Spleen (tissue), 13 donors: ENCODE measurements at places on chromosomes 4 and X. TPM values are rescaled to one million over a fixed set of nuclear protein-coding genes. Genes with fewer than 3 reads are reported as not detected.
A peak's percentile ranks its signal among the peaks of the same experiment; 100 is the strongest.

GRCh38 chr4:99891351-99891750 is 2.9 kb downstream of the LAMTOR3 start:
- DNase-seq = no peak

DNA sequence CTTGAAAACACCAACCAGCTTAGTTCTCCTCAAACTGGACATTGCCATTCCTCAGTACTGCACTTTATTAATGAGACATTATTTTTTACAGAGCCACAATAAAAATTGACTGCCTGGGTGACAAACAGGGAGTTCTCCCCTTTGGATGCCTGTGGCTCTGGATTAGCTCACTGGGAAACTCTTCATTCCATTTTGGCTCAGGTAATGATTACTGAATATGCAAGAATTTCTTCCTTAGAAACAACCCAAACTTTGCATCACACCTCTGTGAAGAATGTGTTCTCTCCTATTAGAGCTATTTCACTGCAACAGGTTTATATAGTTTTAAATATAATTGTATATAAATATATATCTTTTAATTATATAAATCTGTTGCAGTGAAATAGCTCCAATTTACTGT is 2065.8 kb downstream of the ARAP2 start:
- DNase-seq = no peak

DNA sequence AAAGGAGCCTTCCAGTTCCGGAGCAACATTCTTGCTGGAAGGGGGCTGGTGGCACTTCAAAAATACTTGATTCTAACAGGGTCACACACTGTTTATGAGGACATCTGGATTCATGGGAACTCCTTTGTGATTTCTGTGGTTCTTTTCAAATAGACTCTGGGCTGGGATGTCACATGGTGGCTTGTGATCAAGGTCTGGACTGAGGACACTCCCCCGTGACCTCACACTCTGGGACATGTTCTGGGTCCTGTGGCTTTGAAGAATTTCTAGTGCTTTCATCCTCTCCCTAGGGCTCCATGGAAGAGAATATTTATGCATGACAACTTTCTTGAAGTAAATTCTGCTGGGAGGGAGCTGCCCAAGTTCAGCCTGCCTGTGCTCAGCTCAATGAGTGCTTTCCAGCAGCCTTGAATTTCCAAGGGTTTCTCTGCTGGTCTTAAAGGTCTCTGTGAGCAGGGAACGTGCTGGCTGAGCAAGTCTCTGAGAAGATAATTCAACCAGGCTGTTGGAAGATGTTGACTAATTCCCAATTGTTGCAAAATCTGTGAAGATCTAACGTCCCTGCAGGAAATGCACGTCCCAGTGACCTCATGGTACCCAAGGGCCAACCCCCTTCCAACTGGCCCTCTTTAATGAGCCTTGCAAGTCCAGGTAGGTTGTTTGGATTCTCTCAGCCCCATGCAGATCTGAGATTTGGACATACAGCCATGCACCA is 36.3 kb downstream of the GPR143 start:
- DNase-seq = no peak

DNA sequence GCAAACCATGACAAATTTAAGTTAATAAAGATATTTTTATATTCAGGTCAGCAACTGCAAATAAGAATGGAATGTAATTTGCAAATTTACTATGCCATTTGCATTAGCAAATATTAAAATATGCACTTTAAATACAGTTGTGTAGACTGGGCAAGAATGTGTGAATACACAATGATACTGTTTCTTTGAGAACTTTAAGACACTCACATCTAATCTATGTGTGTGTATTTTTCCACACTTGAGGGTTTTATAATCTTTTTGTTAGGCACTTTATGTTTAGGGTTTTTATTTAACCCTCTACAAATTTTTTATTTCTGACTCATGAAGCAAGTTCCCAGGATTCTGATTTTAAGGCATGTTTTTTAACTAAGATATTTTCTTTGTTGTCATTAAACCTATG is 23.9 kb upstream of the NDNF start:
- no peak for DNase-seq

- DNase-seq = no peak
Observed at GRCh38 chr4:159023741-159024140, 79.1 kb upstream of the RAPGEF2 start.

DNA sequence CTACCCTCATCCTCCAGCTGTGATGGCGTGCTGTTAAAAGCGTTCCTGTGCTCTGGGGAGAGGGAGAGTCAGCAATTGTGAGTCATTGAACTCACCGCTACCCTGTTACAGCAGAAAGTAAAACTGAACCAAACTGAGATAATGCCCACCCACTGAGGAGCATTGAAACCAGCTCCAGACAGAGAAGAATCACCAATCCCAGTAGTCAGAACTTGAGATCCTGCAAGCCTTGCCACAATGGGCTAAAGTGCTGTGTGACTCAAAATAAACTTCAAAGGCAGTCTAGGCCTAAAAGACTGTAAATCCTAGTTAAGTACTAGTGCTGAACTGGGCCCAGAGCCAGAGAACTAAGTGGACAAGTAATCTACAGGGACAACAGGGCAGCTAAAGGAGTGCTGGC is 1394.2 kb upstream of the DIAPH2 start:
- DNase-seq = no peak

- no peak for DNase-seq
Observed at GRCh38 chr4:38802561-38803355, 1.8 kb downstream of the TLR1 start.

- no peak for DNase-seq
Observed at GRCh38 chr4:234178-234577, 71.1 kb downstream of the ZNF732 start.

DNA sequence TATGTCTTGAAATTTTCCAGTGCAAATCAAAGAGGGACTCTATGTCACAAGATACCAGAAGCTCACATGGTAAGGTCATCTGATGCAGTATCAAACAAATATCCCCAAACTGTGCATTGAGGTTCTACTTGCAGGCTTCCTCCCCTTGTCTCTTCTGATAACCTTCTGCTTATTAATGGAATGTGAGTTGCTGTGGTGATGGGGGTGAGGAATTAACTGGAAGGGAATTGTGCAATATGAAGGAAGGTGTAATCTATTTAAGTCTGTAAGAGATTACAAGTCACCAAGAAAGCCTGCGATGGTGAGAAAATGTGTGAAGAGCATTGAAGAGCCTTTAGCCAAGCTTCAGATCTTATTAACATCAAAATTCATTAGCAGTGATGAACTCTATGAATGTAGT is 15.4 kb upstream of the MAGED1 start:
- DNase-seq = no peak

DNA sequence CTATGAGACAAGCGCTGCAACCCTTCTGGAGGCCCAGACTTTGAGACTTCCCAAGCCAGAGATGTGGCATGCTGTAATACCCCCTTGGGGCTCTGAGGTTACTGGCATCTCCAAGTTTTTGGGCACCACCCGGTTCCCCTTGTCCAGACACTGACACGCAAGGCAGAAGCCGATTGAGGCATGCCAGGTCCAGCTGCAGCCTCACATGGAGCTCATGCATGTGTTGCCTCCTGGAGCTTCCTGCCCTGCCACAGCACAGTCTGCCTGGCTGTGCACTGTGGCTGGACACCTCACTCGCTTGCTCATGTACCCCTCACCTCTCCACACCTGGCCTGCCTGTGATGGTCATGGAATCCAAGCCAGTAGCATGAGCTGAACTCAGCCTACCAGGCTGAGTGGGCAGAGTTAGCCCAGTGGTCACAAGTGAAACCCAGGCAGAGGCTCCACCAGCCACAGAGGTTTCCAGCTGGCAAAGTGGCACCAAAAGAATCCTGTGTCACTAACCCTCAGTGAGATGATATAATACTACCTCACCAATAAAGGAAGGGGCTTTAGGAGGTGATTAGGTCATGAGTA is 789.2 kb upstream of the INTU start:
- DNase-seq = no peak

DNA sequence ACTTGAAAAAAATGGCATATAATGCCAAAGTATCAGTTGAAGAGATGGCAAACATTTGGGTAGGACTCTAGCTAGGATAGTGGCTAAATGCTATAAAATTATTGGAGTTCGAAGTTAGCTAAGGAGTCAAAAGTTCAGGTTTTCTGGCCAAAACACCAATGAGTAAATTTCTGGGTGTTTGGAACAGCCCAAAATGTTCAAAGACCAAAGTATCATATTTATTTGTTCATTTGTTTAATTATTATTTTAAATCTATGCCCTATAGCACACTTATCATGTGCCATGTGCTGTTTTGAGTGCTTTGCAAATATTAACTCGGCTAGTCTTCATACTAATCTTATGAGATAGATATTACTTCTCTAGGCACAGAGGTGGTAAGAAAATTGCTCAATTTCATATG is 285.5 kb downstream of the TEX13C start:
- DNase-seq = no peak

GRCh38 chr4:165131247-165131832 is 18.7 kb upstream of the TMEM192 start:
- no peak for DNase-seq

- DNase-seq = no peak
Observed at GRCh38 chrX:40035726-40036125, 62.0 kb downstream of the BCOR start.

- no peak for DNase-seq
Observed at GRCh38 chr4:48680848-48681568, 99.1 kb downstream of the FRYL start.

DNA sequence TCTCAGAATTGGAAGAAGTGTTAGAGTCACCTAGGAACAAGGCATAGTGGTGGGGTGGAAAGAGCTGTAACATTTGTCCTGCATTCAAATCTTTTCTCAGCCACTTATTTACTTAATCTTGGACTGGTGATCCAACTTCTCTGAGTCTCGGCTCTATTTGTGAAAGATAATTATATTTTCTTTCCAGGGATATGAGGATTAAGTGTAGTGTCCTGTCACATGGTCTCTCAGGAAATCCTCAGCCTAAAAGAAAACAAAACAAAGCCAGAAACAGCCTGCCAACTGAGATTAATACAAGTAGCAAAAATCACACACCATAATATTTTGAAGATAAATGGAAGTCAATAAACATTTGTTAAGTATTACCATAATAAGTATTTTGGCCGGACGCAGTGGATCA is 33.3 kb upstream of the ETNPPL start:
- no peak for DNase-seq

DNA sequence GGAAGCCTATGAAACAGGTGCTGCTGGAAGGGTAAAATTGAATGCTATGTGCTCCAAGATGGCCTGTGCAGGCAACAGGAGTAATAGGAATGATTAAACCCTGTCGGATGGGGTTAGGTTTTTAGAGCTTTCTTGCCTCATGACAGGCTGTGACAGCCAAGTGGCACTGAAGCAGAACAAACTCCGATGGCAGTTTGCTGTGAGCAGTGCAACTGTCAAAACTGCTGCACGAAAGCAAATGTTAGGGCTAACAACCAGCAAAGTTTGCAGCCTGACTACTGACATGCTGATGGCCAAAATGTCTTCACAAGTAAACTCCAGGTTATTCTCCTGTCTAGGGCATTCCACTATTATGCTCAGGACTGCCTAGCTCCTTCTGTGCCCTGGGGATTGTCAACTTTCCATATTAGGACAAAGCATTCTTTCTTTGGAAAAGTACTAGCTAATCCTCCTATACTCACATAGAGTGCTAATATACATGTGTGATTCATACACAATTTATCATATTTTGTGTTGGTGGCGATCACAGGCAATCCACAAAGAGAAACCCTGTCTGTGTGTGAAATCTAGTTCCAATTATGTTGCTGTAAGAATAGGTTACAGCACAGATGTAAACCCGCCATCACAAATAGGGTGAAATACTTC is 486.6 kb upstream of the TENM3 start:
- DNase-seq = no peak

- no peak for DNase-seq
Observed at GRCh38 chr4:126956184-126956897, 676.4 kb upstream of the INTU start.

- no peak for DNase-seq
Observed at GRCh38 chrX:38375891-38376290, 23.5 kb downstream of the OTC start.

DNA sequence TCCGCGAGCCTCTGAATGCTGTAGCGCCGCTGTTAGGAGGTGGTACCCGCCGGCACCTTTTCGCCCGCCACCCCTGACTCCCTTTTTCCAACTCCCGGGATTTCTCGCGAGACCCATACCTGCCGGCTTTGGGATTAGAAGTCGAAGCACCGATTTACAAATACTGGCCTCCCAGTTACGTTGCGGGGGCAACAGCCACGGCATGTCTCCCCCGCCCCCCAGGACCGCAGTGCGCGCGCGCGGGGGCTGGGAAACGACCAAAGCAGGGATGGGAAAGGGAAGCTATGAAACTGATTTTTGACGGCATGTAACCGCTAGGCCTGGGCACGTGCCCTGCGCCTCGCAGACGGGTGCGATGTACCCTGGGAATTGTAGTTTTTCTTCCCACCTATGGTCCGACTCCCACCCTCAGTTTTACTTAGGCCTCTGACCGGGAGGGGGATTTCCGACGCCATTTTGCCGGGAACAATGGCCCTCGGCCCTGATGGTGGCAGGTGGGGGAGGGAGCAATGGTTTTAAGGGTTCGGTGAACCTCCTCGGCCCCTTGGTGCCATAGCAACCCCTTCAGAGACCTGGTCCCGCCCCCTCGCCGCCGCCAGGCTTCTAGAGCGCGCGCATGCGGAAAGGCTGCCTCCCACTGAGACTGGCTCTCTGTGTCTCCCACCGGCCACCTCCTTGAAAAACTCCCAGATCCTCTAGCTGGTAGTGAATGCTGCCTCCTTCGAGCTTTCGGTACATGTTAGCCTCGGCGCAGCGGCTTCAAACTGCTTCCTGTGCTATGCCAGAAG is 772 bp upstream of the WNK3 start:
- DNase-seq = peak; percentile 73

DNA sequence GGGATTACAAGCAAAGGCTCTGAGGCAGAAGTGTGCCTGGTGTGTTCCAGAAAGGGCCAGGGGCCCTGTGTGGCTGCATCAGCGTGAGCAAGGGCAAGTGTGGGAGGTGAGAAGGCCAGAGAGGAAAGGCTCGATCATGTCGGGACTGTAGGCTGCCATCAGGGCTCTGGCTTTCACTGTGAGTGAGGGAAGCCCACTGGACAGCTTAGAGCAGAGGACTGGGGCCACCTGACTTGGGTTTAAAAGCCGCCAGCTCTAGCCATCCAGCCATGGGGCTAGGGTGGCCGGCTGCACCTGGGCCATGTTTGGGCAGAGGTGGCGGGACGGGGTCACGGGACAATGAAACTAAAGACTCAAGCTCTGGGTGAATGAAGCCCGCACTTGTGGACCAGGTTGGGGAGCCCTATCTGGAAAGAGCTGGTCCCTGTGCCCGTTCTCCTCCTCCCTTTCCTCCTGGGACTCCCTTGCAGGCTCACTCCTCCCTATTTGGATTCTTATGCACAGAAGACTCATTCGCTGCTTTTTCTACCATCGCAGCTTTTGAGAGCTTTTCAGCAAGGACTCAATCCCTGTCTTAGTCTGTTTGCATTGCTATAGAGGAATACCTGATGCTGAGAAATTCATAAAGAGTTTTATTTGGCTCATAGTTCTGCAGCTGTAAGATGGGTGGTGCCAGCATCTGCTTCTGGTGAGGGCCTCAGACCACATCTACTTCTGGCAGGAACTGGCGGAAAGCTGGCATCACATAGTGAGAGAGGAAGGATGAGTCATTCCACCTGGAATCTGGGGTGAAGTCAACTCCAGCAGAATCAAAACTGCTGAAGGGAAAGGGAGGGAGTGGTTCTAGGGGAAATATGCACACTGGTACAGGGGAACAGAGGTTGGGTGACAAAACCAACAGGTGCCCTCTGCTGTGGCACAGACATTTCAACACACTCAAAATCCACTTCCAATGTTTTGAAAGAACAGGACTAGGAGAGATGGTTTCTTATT is 15.3 kb downstream of the CTAG1B start:
- DNase-seq = no peak

The MTTP gene
- 0.09 TPM for polyA plus RNA-seq

The USP17L11 gene
- polyA plus RNA-seq = not detected

The RHOXF2 gene
- not detected for polyA plus RNA-seq

The HDAC6 gene
- polyA plus RNA-seq = 33.9 TPM

The TLR3 gene
- 0.77 TPM for polyA plus RNA-seq

The DRD5 gene
- not detected for polyA plus RNA-seq

The GPM6B gene
- 2.0 TPM for polyA plus RNA-seq

The ARR3 gene
- not detected for polyA plus RNA-seq
